ENCODE measurements at places on chromosomes 1 and 21. TPM values are rescaled to one million over a fixed set of nuclear protein-coding genes. Genes with fewer than 3 reads are reported as not detected.

DNA sequence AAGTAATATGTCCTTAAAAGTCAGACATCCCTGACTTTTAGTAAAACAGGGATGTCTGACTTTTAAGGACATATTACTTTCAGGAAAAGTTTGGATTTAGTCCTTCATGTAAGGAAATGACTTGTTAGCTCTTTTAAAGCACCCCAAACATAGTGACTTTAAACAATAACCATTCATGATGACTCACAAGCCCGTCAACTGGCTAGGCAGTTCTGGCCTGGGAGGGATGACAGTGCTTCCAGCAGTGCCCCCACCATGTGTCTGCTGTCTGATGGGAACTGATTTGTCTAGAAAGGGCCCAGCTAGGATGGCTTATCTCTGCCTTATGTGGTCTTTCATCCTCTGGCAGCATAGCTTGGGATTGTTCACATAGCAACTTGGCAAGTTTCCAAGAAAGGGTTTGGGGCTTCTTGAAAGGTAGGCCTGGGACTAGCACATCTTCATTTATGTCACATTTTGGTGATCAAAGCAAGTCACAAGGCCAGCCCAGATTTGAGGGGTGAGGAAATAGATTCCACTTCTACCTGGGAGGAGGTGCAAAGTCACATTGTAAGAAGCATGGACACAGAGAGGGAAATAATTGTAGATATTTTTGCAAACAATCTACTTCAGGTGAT, 143.5 kb downstream of the C1orf94 start:
- no peaks in the 10 kb centered on the region for H3K27me3 ChIP-seq
- H3K4me1 ChIP-seq, result no peaks in the 10 kb centered on the region
- H3K4me3 ChIP-seq, result no peak overlapping the region
- no peak overlapping the region for H3K27ac ChIP-seq
- DNase-seq, result no peak

DNA sequence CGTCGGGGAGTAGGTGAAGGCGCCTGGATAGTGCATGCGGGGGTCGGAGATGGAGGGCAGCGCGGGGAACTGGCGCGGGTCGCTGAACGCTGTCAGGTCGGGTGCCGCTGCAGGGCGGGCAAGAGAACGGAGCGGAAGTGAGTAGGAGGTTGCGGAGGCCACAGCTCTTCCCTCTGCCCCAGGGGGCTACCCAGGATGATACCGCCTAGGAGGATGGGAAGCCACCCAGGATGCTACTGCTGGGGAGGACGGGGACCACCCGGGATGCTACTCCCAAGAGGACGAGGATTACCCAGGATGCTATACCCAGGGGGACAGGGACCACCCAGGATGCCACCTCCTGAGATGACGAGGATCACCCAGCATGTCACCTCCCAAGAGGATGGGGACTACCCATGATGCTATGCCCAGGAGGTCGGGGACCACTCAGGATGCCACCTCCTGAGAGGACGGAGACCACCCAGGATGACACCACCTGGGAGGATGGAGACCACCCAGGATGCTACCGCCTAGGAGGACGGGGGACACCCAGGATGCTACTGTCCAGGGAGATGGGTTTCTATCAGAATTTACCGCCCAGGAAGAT, 123.8 kb downstream of the CLIC6 start:
- H3K4me3 ChIP-seq, result no peak overlapping the region
- peaks cover 20% of the 10 kb centered on the region for H3K4me1 ChIP-seq
- H3K36me3 ChIP-seq, result peaks cover 2% of the 10 kb centered on the region
- H3K27ac ChIP-seq, result no peak overlapping the region
- no peak for DNase-seq

GRCh38 chr21:30337772-30338171, 278 bp upstream of the KRTAP27-1 start:
- no peaks in the 10 kb centered on the region for H3K36me3 ChIP-seq
- H3K4me1 ChIP-seq, result no peaks in the 10 kb centered on the region
- H3K4me3 ChIP-seq, result no peak overlapping the region
- H3K27ac ChIP-seq, result no peak overlapping the region

DNA sequence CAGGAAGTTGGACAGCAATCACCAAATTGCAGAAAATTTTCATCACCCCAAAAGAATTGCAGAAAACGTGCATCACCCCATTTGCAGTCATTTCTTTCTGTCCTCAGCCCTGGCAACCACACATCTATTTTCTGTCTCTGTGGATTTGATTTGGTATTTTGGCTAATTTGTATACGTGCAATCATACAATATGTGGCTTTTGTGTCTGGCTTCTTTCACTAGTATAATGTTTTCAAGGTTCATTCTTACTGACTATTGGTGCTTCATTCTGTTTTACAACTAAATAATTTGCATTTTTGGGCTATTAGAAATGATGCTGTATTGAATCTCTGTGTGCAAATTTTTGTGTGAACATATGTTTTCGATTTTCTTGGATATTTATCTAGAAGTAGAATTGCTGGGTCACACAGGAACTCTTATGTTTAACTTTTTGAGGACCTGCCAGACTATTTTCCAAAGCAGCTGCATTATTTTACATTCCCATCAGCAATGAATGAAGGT, 24.8 kb upstream of the PRDM2 start:
- DNase-seq, result no peak
- H3K27me3 ChIP-seq, result no peaks in the 10 kb centered on the region
- no peaks in the 10 kb centered on the region for H3K4me1 ChIP-seq
- H3K36me3 ChIP-seq, result no peaks in the 10 kb centered on the region
- H3K27ac ChIP-seq, result no peak overlapping the region

DNA sequence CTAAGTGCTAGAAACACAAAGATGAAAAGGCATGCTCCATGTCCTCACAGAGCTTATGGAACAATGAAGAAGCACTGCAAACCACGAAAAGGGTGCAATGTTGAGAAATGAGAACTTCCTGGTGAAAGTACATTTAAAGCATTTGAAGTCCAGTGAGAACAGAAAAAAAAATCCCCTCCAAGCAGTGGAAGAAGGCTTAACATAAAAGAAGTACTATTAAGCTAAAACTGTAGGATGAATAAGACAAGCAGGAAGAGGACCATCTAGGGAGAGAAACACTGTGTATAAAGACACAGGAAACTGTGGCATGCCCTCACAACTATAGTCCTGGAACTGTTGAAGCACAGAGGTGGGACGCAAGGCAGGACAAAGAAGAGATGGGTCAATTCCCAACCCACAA, 10.0 kb downstream of the TP53BP2 start:
- H3K27ac ChIP-seq, result no peak overlapping the region
- H3K4me1 ChIP-seq, result peaks cover 16% of the 10 kb centered on the region
- H3K36me3 ChIP-seq, result no peaks in the 10 kb centered on the region
- no peak for DNase-seq

DNA sequence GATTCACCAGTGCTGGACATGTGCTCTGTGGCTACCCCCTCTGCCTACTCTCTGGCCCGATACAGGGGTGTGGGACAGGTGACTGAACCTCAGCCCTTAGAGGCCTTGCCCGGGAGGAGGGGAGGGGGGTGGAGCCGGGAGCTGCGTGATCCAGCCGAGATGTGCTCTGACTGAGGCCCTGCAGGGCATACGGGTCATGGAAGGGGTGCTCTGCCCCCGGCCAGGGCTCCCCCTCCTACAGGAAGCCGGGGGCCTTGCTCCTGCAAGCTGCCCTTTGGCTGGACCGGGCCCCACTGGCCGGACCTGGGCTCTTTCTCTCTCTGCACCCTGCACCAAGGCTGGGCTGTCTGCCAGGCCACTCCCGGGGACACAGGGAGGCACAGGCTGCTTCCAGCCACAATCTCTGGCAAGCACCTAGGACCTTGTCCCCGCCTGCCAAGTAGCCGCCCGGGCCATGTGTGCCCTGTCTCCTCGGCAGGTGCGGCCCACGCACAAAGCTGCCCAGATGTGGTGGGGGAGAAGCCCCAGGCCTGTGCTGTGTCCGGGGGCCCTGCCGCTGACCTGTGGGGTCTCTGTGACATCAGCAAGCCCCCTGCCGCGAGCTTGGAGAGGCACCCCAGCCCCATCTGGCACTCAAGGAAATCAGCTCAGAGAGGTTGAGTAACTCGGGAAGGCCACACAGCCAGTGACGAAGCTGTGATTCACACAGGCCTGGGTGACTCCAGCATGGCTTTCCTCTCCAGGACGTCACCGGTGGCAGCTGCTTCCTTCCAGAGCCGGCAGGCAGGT, 1.5 kb downstream of the SCNN1D start:
- no peak overlapping the region for H3K27ac ChIP-seq
- no peak for DNase-seq
- H3K4me3 ChIP-seq, result no peak overlapping the region
- H3K4me1 ChIP-seq, result no peaks in the 10 kb centered on the region
- H3K36me3 ChIP-seq, result no peaks in the 10 kb centered on the region

- no peak overlapping the region for H3K4me3 ChIP-seq
- peaks cover 3% of the 10 kb centered on the region for H3K36me3 ChIP-seq
- H3K4me1 ChIP-seq, result no peaks in the 10 kb centered on the region
- no peaks in the 10 kb centered on the region for H3K27me3 ChIP-seq
- H3K27ac ChIP-seq, result no peak overlapping the region
These were observed 7.3 kb downstream of the IPO13 start for GRCh38 chr1:43954036-43954435.

GRCh38 chr1:31715087-31715872, 11.5 kb upstream of the COL16A1 start:
- H3K27me3 ChIP-seq, result peaks cover 6% of the 10 kb centered on the region
- H3K27ac ChIP-seq, result peak overlapping the region; percentile 76
- peak; percentile 97 for DNase-seq

GRCh38 chr1:170010443-170010842, 64.1 kb downstream of the KIFAP3 start:
- H3K4me3 ChIP-seq, result no peak overlapping the region
- no peaks in the 10 kb centered on the region for H3K27me3 ChIP-seq
- peak; percentile 69 for DNase-seq
- no peaks in the 10 kb centered on the region for H3K4me1 ChIP-seq
- H3K27ac ChIP-seq, result no peak overlapping the region

- H3K4me3 ChIP-seq, result no peak overlapping the region
- no peak overlapping the region for H3K27ac ChIP-seq
- no peaks in the 10 kb centered on the region for H3K36me3 ChIP-seq
- H3K27me3 ChIP-seq, result no peaks in the 10 kb centered on the region
- no peak for DNase-seq
- H3K4me1 ChIP-seq, result no peaks in the 10 kb centered on the region
These were observed 392.4 kb upstream of the ST6GALNAC5 start for GRCh38 chr1:76474922-76475321.

TACSTD2 gene
- 187 TPM for total RNA-seq

BLACAT1 gene
- 0.74 TPM for total RNA-seq

SLC6A17 gene
- 0.09 TPM for total RNA-seq

DNA sequence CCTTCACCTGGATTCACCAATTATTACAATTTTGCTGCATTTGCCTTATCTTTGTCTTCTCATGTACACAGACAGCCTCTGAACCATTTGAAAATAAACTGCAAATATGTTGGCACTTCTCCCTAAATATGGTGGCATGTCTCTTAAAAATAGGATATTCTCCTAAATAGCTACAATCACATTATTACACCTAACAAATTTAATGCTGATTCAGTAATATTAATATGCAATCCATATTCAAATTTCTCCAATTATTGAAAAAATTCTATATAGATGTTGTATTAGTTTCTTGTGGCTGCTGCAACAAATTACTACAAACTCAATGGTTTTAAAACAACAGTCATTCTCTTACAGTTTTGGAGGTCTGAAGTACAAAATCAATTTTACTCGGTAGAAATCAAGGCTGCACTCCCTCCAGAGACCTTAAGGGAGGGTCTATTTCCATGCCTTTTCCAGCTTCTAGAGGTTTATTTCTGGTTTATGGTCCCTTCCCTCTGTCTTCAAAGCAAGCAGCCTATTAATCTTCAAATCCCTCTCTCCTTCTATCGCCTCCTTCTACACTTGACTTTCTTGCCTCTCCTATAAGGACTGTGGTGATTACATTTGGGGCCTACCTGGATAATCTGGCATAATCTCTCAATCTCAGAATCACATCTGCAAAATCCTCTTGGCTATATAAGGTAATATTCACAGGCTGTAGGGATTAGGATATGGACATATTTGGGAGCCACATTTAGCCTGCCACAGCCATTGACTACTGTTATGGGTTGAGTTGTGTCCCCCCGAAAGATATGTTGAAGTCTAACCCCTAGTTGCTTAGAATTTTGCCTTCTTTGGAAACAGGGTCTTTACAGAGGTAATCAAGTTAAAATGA, 52.5 kb upstream of the BOLA1 start:
- H3K4me1 ChIP-seq, result peaks cover 44% of the 10 kb centered on the region
- H3K27me3 ChIP-seq, result no peaks in the 10 kb centered on the region
- H3K4me3 ChIP-seq, result no peak overlapping the region
- DNase-seq, result peak; percentile 3

GRCh38 chr21:14591882-14592281, 45.8 kb upstream of the SAMSN1 start:
- no peaks in the 10 kb centered on the region for H3K4me1 ChIP-seq
- peak; percentile 66 for DNase-seq
- H3K27me3 ChIP-seq, result no peaks in the 10 kb centered on the region
- no peaks in the 10 kb centered on the region for H3K36me3 ChIP-seq

DNA sequence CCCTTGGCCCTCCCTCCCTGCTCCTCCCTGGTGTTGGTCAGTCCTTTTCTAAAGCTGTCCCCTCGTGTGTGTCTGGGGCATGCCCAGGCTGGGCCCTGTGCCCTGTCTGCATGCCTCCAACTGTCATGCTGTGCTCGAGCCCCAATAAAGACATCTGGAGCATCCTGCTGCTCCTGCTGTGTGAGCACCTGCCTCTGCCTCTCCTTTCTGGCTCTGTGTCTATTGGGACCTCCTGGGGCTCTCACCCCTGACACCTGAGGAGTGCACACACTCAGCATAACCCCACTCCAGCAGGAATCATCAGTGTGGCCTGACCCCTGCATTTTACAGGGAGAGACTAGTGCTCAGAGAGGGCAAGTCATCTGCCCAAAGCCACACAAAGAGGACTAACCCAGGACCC, 23.7 kb downstream of the KCNC4 start:
- no peak for DNase-seq
- H3K4me3 ChIP-seq, result no peak overlapping the region
- H3K4me1 ChIP-seq, result peaks cover 9% of the 10 kb centered on the region
- no peaks in the 10 kb centered on the region for H3K36me3 ChIP-seq
- no peaks in the 10 kb centered on the region for H3K27me3 ChIP-seq

RHOU gene
- 25.8 TPM for total RNA-seq

DNA sequence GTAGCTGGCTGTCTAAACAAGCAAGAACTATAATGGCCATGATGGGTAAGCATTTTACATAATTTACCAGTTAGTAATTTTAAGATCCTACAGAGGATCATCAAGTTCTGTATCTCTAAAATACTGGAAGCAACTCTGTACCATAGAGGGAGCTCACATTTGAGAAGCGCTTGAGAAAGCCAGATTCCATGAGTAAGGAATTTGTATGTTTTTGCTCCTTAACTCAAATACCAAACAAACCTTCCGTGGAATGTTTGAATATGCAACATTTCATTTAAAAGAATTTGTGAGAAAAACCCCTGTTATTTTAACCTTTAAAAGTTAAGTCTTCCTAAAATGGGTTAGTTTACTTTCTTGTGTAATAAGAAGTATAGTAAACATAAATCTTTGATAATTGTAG, 2.0 kb downstream of the TSHB start:
- no peaks in the 10 kb centered on the region for H3K36me3 ChIP-seq
- H3K27ac ChIP-seq, result no peak overlapping the region
- H3K27me3 ChIP-seq, result no peaks in the 10 kb centered on the region
- no peaks in the 10 kb centered on the region for H3K4me1 ChIP-seq
- H3K4me3 ChIP-seq, result no peak overlapping the region

FAM110D gene
- total RNA-seq, result 3.2 TPM

MAN1C1 gene
- total RNA-seq, result 14.7 TPM

GRCh38 chr1:223183268-223183862, 40.3 kb upstream of the TLR5 start:
- H3K27ac ChIP-seq, result no peak overlapping the region
- peaks cover 3% of the 10 kb centered on the region for H3K4me1 ChIP-seq
- no peak overlapping the region for H3K4me3 ChIP-seq
- no peak for DNase-seq

FCRLA gene
- total RNA-seq, result 3.9 TPM

RPE65 gene
- not detected for total RNA-seq

NR1I3 gene
- not detected for total RNA-seq

All from lung (tissue), 17 donors.